ENCODE measurements at places on chromosomes 6 and 20.

- DNase-seq: no peak
Observed at GRCh38 chr6:122404444-122404843, 5.0 kb downstream of the HSF2 start.

DNA sequence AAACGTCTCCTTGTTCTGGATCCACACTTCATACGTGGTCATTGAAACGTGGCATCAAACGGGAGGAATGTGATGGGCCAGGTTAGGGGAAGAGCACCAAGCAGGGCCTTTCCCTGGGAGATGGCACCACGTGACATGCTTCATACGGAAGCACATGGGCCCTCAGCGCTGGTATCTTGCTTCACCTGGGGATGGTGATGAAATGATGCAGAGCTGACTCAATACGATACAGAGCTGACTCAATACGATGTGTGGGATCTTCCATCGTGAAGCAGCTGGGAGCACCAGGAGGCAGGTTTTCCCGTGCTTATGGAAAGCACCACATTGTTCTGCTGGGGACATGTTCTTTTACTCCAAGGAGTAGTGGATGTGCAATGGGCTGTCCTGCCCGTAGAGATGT lies 22.5 kb upstream of the TAGAP start:
- DNase-seq: no peak

DNA sequence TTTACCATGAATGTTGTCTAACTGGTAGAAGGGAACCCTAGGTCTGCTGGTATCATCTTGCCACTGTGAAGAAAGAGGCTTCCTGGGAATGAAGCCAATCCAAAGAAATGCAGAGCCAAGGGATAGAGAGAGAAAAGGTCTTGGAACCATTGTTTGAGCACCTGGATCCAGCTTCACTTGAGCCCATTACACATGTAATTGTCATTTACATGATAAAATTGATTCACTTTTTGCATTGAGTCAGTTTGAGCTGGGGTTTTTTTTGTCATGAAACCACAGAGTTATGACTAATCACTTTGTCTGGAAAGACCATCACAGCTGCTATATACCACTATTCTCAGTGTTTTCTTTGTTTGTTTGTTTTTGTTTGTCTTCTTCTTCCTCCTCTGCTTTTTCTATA lies 112.3 kb downstream of the CBLN4 start:
- no peak for DNase-seq

- DNase-seq: no peak
Observed at GRCh38 chr20:8434326-8434876, 302.3 kb downstream of the PLCB1 start.

- DNase-seq: no peak
Observed at GRCh38 chr6:156879591-156879990, 102.4 kb downstream of the ARID1B start.

GRCh38 chr6:158031381-158032353 lies 50.0 kb downstream of the SYNJ2 start:
- DNase-seq: no peak

GRCh38 chr6:85077098-85077497 lies 312.7 kb upstream of the TBX18 start:
- no peak for DNase-seq

GRCh38 chr6:36464233-36464632 lies 21.4 kb downstream of the KCTD20 start:
- no peak for DNase-seq

GRCh38 chr6:108203189-108204112 lies 37.6 kb downstream of the NR2E1 start:
- no peak for DNase-seq

- no peak for DNase-seq
Observed at GRCh38 chr6:157364705-157365104, 16.3 kb upstream of the ZDHHC14 start.

DNA sequence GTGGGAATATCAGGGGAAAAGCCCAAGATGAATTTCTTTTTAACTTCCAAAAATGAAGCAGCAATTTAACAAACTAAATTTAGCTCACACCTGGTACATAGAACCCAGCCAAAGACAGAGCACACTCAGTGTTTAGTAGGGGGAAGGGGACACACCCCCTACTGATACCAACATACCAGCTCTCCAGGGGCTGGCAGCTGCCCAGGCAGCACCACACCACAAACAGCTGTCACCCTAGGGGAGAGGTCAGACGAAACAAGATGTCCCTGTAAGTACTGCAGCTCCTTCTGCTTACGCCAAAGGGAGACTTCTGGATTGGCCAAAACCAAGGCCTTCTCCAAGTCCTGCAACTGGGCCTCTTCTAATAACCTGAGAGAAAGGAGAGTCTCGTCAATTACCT lies 26.0 kb downstream of the MDN1 start:
- no peak for DNase-seq

GRCh38 chr6:73565767-73566485 lies 45.1 kb upstream of the EEF1A1 start:
- no peak for DNase-seq

DNA sequence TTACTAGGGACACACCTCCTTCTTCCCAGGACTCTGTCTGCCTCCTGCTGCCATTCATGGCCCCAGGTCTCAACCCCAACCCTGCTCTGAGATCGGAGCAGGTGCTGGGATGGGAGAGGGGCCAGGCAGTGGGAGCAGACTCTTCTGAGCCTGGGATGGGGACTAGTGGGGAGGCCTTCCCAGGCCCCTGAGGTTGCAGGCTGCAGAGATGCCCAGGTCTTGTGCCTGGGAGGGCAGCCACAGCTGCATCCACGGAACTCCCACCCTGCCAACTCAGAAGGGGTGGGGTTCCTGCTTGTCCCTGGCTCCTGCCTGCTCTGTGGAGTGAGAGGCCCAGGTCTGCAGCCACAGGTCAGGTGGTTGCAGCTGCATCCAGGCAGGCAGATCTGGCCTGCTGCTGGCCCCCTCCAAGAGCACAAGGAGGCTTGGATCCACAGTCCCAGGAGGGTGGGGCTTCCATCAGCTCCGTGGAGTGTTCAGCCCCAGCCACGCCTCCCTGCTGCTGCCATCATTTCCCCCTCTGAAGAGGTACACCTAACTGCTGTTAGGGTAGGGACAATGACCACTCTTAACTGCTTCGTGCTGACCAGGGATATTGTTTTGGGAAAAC lies 2.9 kb upstream of the SLC22A1 start:
- DNase-seq: no peak
